GM23338 (cell line): ENCODE measurements at places on chromosomes 2 and 18. TPM values are rescaled to one million over a fixed set of nuclear protein-coding genes. Genes with fewer than 3 reads are reported as not detected.

Gene WDSUB1
- 6.3 and 9.9 TPM in 2 replicates for total RNA-seq

Gene RND3
- 55.3 and 55.7 TPM in 2 replicates for total RNA-seq

Gene KIAA2012
- 0.03 TPM in 1 of 2 replicates, not detected in the other for total RNA-seq

- no peaks in the 10 kb centered on the region for H3K27me3 ChIP-seq
- no peaks in the 10 kb centered on the region for H3K36me3 ChIP-seq
- H3K27ac ChIP-seq: no peak overlapping the region
- no peak overlapping the region for H3K4me3 ChIP-seq
- no peak for DNase-seq
Observed at GRCh38 chr2:171201271-171201670, 40.6 kb upstream of the TLK1 start.

GRCh38 chr2:197575987-197576386, 60.1 kb downstream of the MOB4 start:
- no peak for DNase-seq
- H3K36me3 ChIP-seq: peaks cover 16% of the 10 kb centered on the region
- H3K27ac ChIP-seq: peak overlapping the region; percentile 89
- H3K4me3 ChIP-seq: no peak overlapping the region
- H3K4me1 ChIP-seq: peaks cover 37% of the 10 kb centered on the region
- H3K27me3 ChIP-seq: no peaks in the 10 kb centered on the region

- peaks cover 9% of the 10 kb centered on the region; the same call in 1 of the 2 replicates for H3K4me1 ChIP-seq
- H3K4me3 ChIP-seq: no peak overlapping the region
- H3K36me3 ChIP-seq: no peaks in the 10 kb centered on the region
- no peak overlapping the region for H3K27ac ChIP-seq
Observed at GRCh38 chr2:172046080-172046678, 39.1 kb upstream of the DLX1 start.

- DNase-seq: no peak
- no peaks in the 10 kb centered on the region for H3K27me3 ChIP-seq
- H3K4me3 ChIP-seq: no peak overlapping the region
- peaks cover 10% of the 10 kb centered on the region for H3K4me1 ChIP-seq
- H3K36me3 ChIP-seq: no peaks in the 10 kb centered on the region
- no peak overlapping the region for H3K27ac ChIP-seq
Observed at GRCh38 chr2:205176546-205176945, 505.8 kb upstream of the NRP2 start.

DNA sequence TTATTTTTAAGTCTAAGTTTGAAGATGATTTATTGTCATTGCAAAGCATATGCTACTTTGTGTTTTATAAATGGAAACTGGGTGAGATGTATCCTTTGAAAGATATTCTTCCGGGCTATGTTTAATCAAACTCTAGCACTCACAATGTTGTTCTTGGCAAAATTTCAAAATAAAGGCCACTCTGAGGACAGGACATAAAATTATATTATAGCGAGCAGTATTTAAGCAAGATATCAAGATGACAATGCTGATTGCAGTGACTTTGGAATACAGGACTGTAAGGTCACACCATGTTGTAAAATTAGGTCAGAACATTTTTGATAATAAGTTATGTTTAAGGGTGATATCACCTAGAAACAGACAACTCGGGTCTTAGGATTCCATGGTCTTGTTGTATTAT, 14.2 kb downstream of the RPRM start:
- H3K27ac ChIP-seq: no peak overlapping the region
- H3K27me3 ChIP-seq: no peaks in the 10 kb centered on the region
- no peaks in the 10 kb centered on the region for H3K36me3 ChIP-seq
- H3K4me1 ChIP-seq: no peaks in the 10 kb centered on the region; the same call in 1 of the 2 replicates

- no peak overlapping the region for H3K4me3 ChIP-seq
- no peak overlapping the region for H3K27ac ChIP-seq
- H3K4me1 ChIP-seq: peaks cover 6% of the 10 kb centered on the region; the same call in 1 of the 2 replicates
- peak; percentile 36 for DNase-seq
Observed at GRCh38 chr18:8654503-8655451, 45.5 kb downstream of the RAB12 start.

- H3K27me3 ChIP-seq: no peaks in the 10 kb centered on the region
- DNase-seq: no peak
- H3K36me3 ChIP-seq: peaks cover 13% of the 10 kb centered on the region
- no peak overlapping the region for H3K4me3 ChIP-seq
Observed at GRCh38 chr2:36539631-36540030, 58.3 kb downstream of the FEZ2 start.

DNA sequence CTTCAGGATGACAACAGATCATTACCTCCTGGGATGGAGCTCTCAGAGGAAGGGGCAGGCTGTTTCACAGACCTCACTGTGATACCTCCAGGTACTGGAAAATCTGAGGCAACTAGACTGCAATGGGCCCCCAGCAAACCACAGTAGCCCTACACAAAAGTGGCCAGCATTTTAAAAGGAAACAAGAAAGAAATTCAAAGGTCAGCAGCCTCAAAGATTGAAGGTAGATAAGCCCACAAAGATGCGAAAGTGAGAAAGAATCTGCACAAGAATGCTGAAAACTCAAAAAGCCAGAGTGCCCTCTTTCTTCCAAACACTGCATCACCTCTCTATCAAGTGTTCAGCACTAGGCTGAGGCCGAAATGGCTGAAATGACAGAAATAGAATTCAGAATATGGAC, 499.5 kb upstream of the CHAC2 start:
- peak; percentile 42 for DNase-seq
- no peak overlapping the region for H3K4me3 ChIP-seq
- no peaks in the 10 kb centered on the region for H3K36me3 ChIP-seq
- H3K27ac ChIP-seq: no peak overlapping the region
- no peaks in the 10 kb centered on the region for H3K27me3 ChIP-seq

GRCh38 chr2:11248-11941, 34.9 kb downstream of the FAM110C start:
- H3K4me3 ChIP-seq: peak overlapping the region; percentile 51; the same call in 1 of the 2 replicates
- H3K27ac ChIP-seq: no peak overlapping the region
- no peaks in the 10 kb centered on the region for H3K4me1 ChIP-seq
- H3K36me3 ChIP-seq: no peaks in the 10 kb centered on the region

- DNase-seq: no peak
- no peaks in the 10 kb centered on the region for H3K36me3 ChIP-seq
- no peak overlapping the region for H3K27ac ChIP-seq
- H3K27me3 ChIP-seq: no peaks in the 10 kb centered on the region
Observed at GRCh38 chr2:181778621-181779201, 98.4 kb upstream of the NEUROD1 start.

- no peak overlapping the region for H3K4me3 ChIP-seq
- no peaks in the 10 kb centered on the region for H3K4me1 ChIP-seq
- H3K27ac ChIP-seq: no peak overlapping the region
- no peaks in the 10 kb centered on the region for H3K27me3 ChIP-seq
- no peak for DNase-seq
Observed at GRCh38 chr2:13542061-13542460, 825.3 kb downstream of the TRIB2 start.

DNA sequence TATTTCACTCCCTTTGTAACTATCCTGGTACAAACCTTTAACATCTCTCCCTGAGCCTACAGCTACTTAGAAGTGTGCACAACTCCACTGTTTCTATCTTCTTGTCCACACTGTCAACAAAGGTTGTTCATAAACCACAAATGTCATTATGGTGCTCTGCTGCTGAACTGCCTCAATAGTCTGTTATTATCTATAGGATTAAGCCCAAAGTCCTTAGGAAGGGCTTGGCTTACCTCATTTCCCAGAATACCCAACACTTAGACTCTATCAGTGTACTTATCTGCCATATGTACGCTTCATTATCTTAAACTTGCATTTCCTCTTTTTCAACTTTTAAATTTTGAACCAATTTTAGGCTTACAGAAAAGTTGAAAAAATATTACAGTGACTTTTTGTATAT, 94.2 kb downstream of the HNMT start:
- DNase-seq: no peak
- no peaks in the 10 kb centered on the region for H3K27me3 ChIP-seq
- H3K4me1 ChIP-seq: no peaks in the 10 kb centered on the region
- no peak overlapping the region for H3K27ac ChIP-seq
- no peak overlapping the region for H3K4me3 ChIP-seq

DNA sequence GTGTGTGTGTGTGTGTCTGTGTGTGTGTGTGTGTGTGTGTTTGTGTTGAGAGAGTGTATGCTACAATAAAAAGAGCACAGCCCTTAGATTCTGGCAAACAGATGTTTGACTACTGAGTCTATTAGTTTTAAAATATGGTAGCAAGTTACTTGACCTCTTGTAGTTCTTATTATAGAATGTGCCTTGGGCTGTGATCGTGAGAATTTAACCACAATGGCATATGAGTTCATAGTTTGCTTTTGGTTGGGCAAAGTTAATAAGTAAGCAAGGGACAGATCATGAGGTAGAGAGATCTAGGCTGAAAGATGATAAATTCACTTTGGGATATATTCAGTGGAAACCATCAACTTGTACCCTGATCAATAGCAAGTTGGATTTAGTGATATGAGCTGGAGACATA, 334.3 kb upstream of the VWC2L start:
- DNase-seq: no peak
- H3K4me1 ChIP-seq: no peaks in the 10 kb centered on the region; the same call in 1 of the 2 replicates
- no peak overlapping the region for H3K4me3 ChIP-seq
- no peak overlapping the region for H3K27ac ChIP-seq

GRCh38 chr2:169073963-169074751, 4.8 kb downstream of the DHRS9 start:
- no peak overlapping the region for H3K27ac ChIP-seq
- H3K36me3 ChIP-seq: no peaks in the 10 kb centered on the region
- no peaks in the 10 kb centered on the region for H3K4me1 ChIP-seq
- DNase-seq: no peak

DNA sequence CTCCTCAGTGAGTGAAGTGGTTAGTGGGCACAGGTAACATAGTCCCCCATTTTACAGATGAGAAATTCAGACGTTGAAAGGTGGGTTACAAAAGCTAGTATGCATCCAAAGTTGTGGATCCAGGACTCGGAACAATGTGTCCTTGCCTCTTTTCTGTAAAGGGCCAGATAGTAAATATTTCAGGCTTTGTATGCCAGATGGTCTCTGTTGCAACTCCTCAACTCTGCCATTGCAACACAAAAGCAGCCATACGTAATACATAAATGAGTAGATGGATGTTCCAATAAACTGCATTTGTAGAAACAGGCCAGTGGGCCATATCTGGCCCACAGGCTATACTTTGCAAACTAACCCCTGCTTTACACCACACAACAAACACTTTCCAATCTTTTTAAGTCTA, 166.6 kb upstream of the PKDCC start:
- no peaks in the 10 kb centered on the region for H3K4me1 ChIP-seq
- no peak overlapping the region for H3K4me3 ChIP-seq
- no peaks in the 10 kb centered on the region for H3K36me3 ChIP-seq
- no peaks in the 10 kb centered on the region for H3K27me3 ChIP-seq

GRCh38 chr2:68767031-68767961, 32.7 kb downstream of the ARHGAP25 start:
- DNase-seq: no peak
- no peaks in the 10 kb centered on the region for H3K27me3 ChIP-seq
- peaks cover 36% of the 10 kb centered on the region for H3K4me1 ChIP-seq
- no peaks in the 10 kb centered on the region for H3K36me3 ChIP-seq
- H3K4me3 ChIP-seq: no peak overlapping the region
- H3K27ac ChIP-seq: no peak overlapping the region

DNA sequence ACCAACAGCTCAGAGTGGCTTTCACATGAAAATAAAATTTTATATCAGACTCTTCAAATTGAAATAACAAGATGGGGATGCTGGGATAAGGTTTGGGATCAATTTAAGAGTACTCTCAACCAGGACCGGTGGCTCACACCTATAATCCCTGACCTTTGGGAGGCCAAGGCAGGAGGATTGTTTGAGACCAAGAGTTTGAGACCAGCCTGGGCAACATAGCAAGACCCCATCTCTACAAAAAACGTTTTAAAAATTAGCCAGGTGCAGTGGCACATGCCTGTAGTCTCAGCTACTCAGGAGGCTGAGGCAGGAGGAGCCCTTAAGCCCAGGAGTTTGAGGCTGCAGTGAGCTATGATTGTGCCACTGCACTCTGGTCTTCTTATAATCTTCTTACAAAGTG, 2.6 kb downstream of the LMAN2L start:
- H3K36me3 ChIP-seq: peaks cover 39% of the 10 kb centered on the region
- H3K4me1 ChIP-seq: peaks cover 6% of the 10 kb centered on the region; the same call in 1 of the 2 replicates
- no peaks in the 10 kb centered on the region for H3K27me3 ChIP-seq
- no peak for DNase-seq
- H3K4me3 ChIP-seq: no peak overlapping the region
